ENCODE measurements at places on chromosomes 5 and 9.

DNA sequence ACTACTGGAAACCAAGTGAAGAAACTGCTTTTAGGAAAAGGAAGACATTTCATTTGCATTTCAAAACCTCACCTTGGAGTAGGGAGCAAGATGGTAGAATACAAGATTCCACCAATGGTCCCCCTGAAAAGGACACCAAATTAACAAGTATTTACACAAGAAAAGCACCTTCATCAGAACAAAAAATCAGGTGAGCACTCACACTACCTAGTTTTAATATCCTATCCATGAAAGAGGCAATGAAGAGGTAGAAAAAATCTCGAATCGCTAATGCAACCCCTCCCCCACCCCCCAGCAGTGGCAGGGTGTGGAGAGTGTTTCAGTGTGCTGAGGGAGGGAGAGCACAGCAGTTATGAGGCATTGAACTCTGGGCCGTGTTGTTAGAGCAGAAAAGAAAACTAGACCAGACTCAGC, 1397.0 kb upstream of the C9orf72 start:
- DNase-seq = no peak

DNA sequence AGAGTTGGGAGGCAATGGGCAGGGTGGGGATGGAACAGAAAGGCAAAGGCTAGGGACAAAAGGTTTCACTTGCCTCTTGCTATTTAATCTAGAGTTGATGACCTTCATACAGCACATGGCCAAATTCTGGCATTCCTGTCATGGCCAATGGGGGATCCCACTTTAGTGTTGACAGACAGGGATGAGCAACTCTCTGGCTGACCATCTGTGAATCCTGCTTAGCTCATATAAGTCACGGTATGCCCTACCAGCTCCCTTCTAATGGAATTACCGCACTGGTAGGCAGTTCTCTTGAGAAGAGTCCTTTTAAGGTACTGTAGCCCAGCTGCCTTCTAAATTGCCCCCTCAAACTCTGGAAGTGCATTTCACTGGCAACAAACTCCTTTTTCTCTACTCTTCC, 76.1 kb downstream of the MAMDC2 start:
- DNase-seq = no peak

DNA sequence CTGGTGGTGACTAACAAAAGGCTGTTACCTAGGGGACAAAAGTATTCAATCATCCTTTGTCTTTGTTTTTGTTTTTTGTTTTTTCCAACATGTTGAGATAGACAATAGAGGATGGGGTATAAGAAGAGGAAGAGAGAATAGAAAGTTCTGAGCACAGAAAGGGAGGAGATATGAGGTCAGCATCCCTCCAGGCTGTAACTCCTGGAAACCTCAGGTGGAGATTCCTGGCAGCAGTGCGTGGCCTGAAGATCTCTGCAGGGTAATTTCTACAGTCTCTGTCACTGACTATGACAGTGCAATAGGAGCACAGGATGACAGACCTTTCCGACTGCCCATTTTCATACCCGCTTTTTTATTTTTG, 112.1 kb downstream of the ADRB2 start:
- no peak for DNase-seq

DNA sequence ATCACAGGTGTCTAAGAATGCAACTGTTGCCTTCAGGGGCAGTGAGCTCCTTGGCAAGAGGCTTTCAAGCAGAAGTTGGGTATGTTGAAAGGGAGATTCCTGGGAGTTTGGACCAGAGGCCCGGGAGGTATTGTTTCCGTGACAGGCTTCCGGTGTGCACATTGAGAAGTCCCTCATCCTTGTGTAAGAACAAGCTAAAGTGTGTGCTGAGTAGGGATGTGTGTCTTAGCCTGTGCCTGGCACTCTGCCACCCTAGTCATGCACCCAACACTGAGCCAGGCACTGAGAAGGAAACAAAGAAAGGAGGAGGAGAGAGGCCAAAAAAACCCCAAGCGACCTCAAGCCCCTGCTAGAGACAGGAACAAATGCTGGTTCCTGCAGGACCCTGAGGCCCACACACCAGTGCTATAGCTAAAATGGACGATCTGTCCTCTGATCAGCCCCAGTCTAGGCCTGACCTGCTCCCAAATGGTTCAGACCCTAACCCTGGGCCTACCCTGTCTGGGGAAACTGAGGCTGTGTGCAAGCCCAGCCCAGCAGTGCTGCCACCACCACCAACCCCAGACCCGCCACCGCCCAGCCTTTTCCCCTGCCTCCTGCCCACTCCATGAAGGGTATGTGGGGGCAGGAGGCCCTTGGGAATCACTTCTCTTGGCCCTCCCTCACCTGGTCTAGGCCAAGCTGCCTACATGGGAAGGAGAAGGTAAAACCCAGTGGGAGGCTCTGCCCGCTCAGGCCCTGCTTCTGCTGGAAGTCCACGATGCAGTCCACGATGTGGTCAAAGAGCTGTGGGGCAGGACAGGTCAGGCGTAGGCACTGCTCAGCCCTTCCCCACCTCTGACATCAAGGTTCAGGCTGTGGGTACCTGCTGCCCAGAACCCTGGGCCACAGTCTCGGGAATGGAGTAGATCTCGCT, 12.6 kb downstream of the HK3 start:
- DNase-seq = no peak

- no peak for DNase-seq
Measured at GRCh38 chr5:113115061-113115460, 138.5 kb downstream of the DCP2 start.

DNA sequence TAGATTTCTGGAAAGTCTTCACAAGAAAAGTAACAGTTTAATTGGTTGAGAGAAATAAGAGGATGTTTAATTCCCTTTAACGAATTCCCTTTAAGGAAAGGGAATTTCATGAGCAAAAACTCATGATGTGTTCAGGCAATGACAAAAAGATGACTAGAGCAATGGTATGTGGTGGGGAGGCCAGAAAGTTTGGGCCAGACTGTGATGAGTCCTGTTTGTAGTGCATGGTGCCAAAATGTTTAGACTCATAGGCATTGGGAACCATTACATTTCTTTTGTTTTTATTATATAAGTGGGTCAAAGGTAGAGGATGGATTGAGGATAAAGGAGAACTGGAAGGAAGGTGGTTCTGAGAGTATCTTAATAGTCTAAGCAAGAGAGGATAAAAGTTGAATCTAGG, 10.9 kb downstream of the CNTRL start:
- no peak for DNase-seq

DNA sequence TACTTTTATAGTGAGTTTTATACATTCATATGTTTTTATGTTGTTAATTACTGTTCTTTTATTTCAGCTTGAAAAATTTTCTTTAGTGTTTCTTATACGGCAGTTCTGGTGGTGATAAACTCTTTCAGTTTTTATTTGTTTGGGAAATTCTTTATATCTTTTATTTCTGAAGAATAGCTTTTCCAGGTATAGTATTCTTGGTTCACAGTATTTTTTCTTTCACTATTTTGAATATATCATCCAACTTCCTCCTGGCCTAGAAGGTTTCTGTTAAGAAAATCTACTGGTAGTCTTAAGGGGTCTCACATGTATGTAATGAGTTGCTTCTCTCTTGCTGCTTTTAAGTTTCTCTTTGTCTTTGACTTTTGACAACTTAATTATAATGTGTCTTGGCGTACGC, 79.4 kb downstream of the NXNL2 start:
- no peak for DNase-seq

GRCh38 chr9:114094971-114095370, 4.1 kb downstream of the KIF12 start:
- no peak for DNase-seq

DNA sequence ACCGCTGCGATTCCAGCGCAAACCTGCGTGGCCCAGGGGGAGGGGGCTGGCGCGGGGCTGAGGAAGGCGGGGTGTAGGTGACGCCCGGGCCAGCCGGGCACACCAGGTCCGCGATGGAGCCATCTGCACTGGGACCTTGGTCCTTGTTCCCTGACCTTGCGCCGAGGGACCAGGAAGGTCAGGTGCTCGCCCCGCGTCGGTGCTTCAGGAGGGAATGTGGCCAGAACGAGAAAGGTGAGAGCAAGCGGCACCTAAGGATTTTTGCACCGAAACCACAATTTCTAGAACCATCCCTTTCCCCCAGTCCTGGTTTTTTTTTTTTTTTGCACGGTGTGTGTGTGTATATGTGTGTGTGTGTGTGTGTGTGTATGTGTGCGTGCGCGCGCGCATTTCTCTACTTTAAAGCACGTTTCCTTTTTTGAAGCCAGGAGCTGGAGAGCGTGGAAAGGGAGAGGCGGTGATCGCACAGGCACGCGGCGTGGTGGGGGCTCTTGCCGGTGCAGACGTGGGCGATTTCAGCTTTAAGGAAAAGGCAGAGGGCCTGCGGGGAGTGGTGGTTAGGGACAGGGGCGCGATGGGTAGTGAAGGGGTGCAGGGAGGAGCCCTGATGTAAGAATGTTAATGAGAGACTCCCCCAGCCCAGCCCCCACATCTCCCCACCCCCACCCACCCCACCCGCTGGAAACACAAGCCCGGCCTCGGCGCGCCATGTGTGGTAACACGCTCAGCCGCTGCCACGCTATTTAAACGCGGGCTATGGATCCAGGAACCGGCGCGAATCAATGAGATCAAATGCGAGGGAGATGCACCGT, at the start of gene NPR3:
TSS of gene NPR3 (plus strand) at position 772 of the 812 bp plus-strand sequence. CDS start 456 bp downstream, outside the sequence.
- no peak for DNase-seq

- no peak for DNase-seq
Measured at GRCh38 chr9:81146684-81147337, 542.5 kb downstream of the TLE1 start.

DNA sequence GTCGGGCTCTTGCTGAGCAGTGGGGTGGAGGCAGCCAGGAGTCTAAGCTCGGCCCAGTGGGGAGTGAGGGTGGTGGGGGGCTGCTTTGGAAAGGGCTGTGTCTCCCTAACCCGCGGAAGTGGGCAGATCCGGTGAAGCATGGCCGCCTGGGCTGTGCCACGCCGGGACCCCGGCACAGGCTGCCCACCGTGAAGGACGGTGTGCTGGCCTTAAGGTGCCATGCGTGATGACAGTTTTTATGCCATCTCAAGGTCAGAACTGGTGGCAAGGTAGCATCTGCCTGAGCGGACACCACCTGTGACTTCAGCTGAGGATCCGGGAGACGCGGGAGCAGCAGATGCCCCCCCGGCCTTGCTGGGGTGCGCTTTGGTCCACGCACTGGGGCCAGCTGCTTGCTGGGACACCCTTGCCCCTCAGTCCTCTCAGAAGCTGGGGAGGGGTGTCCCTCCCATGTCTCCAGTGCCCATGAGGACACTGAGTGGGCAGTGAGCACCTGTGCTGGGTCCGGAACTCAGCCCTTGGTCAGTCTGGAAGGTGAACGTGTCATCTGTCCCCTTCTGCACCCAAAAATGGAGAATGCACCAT, 53.9 kb downstream of the AHRR start:
- no peak for DNase-seq

DNA sequence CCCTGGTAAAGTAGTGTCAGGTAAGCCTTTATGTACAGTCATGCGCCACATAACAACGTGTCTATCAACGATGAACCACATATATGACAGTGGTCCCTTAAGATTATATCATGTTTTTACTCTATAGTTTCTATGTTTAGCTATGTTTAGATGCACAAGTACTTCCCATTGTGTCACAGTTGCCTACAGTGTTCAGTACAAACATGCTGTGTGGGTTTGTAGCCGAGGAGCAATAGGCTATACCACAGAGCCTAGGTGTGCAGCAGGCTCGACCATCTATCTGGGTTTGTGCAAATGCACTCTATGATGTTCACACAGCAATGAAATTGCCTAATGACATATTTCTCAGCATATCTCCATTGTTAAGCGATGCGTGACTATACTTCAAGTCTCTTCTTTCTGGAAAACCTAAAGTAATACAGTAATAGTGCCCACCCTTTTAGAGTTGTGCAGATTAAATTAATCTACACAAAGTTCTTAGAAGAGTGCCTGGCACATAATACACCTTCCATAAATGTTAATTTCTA, 295.9 kb downstream of the ARHGAP26 start:
- DNase-seq = no peak

DNA sequence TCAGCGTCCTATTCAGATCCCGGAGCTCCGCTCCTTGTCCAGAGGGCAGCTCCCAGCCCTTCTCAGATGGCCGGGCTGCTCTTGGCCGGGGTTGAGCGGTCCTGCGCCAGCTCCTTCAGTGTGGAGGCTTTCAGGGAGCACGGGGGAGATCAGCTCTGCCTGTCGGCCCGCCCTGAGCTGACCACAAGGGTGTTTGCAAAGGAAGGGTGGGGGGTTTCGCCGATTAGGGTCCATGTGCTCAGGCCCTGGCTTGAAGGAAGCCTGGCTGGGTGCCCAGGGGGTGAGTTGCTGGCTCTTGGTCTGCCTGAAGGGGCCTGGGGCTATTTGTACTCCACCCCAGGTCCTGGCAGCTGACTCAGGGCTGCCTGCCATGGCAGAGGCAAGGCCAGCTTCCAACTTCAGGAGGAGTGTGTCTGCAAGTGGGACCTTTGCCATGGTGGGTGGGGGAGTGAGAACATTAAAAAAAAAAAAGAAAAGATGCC, 250.1 kb upstream of the KLF4 start:
- no peak for DNase-seq

- DNase-seq = no peak
Measured at GRCh38 chr9:26567976-26568375, 324.6 kb downstream of the CAAP1 start.

DNA sequence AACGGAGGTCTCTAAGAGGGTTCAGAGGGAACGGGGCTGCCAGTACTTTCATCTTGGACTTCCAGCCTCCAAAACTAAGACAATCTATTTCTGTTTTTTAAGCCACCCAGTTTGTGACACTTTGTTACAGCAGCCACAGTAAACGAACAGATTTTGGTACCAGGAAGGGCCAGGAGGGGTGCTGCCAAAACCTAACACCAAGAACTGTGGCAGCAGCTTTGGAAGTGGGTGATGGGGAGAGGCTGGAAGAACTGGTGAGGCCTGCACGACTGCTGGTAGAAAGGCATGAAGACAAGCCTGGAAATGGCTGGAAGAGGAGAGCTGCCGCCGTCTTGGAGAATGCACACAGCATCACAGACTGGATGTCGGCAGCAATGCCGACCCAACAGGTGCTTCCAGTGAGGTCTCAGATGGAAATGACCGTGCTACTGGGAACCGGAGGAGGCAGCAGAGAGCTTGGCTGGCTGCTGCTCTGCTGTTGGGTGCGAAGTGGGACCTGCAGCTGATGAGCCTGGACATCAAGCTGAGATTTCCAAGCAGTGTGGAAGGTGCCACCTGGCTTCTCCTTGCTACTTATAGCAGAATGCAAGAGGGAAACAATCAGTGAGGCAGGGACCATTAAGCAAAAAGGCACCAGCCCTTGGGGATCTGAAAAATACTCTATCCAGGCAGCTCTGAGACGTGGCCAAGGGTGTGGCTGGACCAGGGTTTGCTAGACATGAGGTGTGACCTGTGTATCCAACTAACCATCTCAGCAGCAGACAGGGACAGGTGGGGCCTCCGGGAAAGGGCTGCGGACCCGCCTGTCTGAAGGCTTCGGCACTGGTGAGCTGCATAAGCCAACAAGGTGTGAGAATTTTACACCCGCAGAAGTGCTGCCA, 4.7 kb upstream of the TMEM210 start:
- DNase-seq = no peak

DNA sequence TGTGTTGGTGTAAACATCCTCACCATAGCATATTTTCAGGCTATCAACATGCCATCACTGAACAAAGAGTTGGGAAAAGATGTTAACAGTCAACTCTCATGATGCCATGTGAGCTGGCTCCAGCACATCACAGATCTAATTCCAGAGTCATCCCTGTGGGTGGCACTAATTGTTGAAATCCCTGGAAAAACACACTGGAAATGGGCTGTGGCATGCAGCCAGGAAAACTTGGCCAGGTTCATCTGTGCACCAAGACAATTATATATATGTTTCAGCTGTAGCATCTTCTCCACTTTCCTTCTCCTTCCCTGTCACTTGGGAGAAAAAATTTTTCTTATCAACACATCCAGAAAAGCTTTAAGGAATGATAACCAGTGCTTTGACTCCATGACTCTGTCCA, 313.7 kb downstream of the TRIM32 start:
- DNase-seq = no peak

GRCh38 chr5:131252824-131253171, 11.1 kb upstream of the CDC42SE2 start:
- DNase-seq = peak; percentile 59

- DNase-seq = no peak
Measured at GRCh38 chr9:113993838-113994540, 84.1 kb downstream of the AMBP start.

Data from activated CD8-positive, alpha-beta memory T cell treated with anti-CD3 and anti-CD28 coated beads for 1 hour (primary cell).